ENCODE measurements at places on chromosomes 12 and 14.

DNA sequence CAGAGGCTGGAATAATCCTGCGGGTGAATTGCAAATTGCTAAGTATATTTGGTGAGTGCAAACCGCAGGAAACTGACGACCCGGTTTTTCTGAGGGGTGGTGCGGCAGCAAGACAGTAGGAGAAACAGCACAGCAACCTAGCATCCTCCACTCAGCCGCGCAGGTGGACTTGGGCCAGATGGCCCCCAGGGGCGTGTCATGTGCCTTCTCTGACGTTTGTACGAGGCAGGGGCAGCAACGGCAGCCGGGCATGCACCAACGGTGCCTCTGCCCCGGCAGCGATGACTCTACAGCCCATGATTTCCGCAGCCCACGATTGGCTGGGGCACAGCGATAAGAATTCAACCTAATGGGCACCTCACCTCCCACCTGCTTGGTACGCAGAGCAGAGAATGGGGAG is 11.1 kb upstream of the CLEC2A start:
- DNase-seq, result no peak

GRCh38 chr14:70213721-70214282 is 25.1 kb upstream of the SLC8A3 start:
- DNase-seq, result no peak

GRCh38 chr14:68359837-68360552 is 432.9 kb downstream of the ZFP36L1 start:
- DNase-seq, result no peak

GRCh38 chr12:15987696-15988095 is 76.6 kb downstream of the DERA start:
- DNase-seq, result no peak

DNA sequence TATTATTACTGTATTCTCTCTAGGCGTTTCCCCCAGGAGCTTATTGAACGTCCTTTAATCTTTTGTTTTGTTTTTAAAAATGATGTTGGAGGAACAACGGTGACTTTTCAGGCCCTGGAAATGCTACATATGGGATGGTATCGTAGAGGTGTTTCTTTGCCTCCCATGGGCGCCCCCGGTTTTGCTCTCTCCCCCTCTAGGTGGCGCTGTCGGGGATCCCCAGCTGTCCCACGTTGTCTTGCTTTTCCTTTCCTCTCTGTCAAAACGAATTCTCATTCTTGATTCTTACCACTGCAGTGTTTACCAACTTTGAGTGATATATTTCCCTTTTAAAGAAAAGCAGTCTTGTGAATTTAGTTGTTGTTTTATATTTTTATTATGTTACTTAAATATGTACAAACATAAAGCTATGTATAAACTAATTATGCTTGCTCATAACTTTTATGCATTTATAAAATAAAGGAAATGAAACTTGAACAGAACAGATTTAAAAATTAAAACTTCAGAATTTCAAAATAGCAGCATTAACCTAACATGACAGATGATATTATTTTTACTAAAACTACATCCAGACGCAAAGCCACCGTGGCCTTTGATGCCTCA is 171.9 kb downstream of the RGS6 start:
- DNase-seq, result no peak

GRCh38 chr12:47742253-47742825 is 16.3 kb downstream of the RAPGEF3 start:
- DNase-seq, result no peak

- DNase-seq, result no peak
Observed at GRCh38 chr12:80617733-80618132, 89.7 kb upstream of the MYF6 start.

GRCh38 chr14:64465191-64465822 is at the start of gene AKAP5:
AKAP5 (plus strand) TSS chr14:64465499; CDS start chr14:64468395, 2,896 bp downstream.
- peak; percentile 69 for DNase-seq

DNA sequence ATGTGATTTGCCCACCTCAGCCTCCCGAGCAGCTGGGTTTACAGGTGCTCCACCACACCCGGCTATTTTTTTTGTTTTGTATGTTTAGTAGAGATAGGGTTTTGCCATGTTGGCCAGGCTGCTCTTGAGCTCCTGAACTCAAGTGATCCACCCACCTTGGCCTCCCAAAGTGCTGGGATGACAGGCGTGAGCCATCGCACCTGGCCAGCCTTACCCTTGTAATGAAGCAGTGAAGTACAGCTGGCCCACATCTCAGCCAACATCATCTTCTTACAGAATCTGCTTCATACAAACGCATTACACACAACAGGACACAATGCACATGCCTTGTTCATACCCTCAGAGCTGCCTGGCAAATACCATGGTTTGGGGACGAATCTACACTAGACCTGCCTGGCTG is 31.3 kb upstream of the CHFR start:
- no peak for DNase-seq

GRCh38 chr14:37991027-37991426 is 216.7 kb upstream of the SSTR1 start:
- DNase-seq, result no peak

DNA sequence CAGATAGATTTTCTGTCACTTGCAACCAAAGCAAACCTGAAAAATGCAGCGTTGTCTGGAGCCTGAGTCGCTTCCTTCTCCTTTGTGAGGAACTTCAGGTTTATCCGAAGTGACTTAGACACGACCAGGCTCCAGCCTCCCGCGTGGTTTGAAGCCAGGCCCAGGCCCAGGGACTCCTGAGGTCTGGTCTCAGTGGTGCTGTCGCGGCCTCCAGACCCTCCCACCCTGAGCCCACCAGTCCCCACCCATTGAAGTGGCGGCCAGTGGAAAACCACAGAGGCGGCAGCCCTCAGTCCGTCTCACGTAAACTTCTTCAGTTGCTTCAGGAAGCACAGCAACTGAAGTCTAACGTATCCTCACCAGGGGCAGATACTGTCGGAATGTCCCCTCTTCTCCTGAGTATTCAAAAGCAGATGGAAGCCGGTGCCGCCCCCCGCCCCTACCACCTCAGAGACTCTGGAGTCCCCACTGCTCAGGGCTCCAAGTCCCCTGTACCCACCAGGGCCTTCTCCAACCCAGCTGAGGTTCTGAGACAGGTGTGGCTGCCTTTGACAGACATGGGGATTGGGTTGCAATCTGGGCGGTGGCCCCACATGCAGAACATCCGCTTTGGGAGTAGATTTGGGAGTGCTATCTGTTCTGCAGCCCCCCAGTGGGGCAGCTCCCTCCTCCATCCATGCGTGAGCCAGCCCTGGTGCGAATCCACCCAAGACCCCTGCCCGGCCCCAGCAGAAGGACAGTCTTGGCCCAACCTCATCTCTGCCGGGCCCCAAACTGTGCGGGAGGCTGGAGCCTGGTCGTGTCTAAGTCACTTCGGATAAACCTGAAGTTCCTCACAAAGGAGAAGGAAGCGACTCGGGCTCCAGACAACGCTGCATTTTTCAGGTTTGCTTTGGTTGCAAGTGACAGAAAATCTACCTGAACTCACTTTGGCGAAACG is 26.6 kb upstream of the GALNT9 start:
- DNase-seq, result no peak

GRCh38 chr14:58914279-58914855 is 274.1 kb upstream of the DAAM1 start:
- DNase-seq, result no peak

GRCh38 chr14:76154539-76155126 is 2.9 kb downstream of the GPATCH2L start:
- DNase-seq, result no peak

DNA sequence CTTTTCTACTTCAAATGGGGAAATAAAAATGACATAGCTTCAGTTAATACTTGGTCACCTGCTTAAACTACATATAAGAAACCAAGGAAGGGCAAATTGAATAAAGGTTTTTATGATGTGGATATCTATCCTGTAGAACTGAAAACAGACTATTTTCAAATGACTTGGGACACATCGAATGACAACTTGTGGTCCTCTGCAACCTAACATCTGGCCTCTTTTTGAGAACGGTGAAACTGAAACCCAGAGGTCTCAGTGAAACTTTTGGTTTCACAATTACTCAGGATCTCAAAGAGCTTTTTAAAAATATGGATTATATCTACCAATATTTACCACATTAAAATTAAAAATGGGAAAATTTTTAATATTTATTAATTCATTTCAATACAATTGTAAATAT is 65.2 kb downstream of the PPP2R5E start:
- DNase-seq, result no peak

DNA sequence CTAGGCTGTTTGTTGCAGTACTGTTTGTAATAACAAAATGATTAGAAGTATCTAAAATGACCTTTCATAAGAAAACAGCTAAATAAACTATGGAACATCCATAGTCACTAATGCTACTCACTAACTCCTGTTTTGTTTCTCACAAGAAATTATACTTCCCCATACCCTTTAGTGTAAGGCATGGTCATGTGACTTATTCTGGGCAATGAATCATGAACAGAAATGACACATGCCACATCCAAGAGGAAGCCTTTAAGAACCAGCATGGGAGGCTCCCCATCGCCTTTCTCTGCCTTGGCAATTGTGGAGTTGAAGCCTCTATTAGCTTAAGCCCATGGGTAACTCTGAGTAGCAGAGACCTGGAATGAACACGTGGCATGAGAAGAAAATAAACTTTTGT is 49.3 kb downstream of the KSR2 start:
- DNase-seq, result no peak

GRCh38 chr12:69151254-69151764 is 88.1 kb upstream of the CPSF6 start:
- no peak for DNase-seq

- DNase-seq, result peak; percentile 85
Observed at GRCh38 chr14:100662879-100663760, 63.6 kb upstream of the DLK1 start.

- DNase-seq, result no peak
Observed at GRCh38 chr14:69873877-69874780, 5.1 kb upstream of the SMOC1 start.

DNA sequence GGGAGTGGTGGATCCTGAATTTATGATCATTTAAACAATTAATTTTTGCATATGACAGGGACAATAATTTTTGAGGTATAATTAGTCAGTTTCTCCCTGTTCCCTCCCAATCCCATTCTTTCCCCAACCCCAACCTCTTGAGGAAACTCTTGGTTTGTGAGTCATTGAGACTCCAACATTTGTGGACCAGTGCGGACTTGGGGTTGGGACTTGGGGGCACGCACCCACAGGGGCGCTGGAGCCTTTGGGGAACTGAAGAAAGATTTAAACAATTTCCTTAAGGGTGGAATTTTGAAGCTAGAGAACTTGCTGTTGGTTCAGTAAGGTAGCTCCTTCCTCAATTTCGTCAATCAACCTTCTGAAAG is 17.4 kb upstream of the PTGR2 start:
- no peak for DNase-seq

GRCh38 chr14:72679536-72680151 is 214.3 kb downstream of the DPF3 start:
- DNase-seq, result peak; percentile 54

All from hindlimb muscle (tissue), 1 donor.